ENCODE measurements at places on chromosomes 12 and 14. TPM values are rescaled to one million over a fixed set of nuclear protein-coding genes. Genes with fewer than 3 reads are reported as not detected.

GLI1 gene
- total RNA-seq: not detected

CLEC2D gene
- 3.7 TPM for total RNA-seq

NEUROD4 gene
- total RNA-seq: not detected

KLRC3 gene
- not detected for total RNA-seq

NTS gene
- under 0.01 TPM for total RNA-seq

CCDC38 gene
- total RNA-seq: not detected

LHX5 gene
- not detected for total RNA-seq

RPL41 gene
- 2,621 TPM for total RNA-seq

TCL1B gene
- total RNA-seq: not detected

CCDC60 gene
- not detected for total RNA-seq

CCDC184 gene
- total RNA-seq: not detected

KRT72 gene
- not detected for total RNA-seq

CMKLR1 gene
- total RNA-seq: not detected

TXNDC16 gene
- 2.8 TPM for total RNA-seq

CYP27B1 gene
- total RNA-seq: 0.32 TPM

KRT2 gene
- not detected for total RNA-seq

ASPG gene
- not detected for total RNA-seq

IL31 gene
- not detected for total RNA-seq
